ENCODE measurements at places on chromosomes 12 and 14.

DNA sequence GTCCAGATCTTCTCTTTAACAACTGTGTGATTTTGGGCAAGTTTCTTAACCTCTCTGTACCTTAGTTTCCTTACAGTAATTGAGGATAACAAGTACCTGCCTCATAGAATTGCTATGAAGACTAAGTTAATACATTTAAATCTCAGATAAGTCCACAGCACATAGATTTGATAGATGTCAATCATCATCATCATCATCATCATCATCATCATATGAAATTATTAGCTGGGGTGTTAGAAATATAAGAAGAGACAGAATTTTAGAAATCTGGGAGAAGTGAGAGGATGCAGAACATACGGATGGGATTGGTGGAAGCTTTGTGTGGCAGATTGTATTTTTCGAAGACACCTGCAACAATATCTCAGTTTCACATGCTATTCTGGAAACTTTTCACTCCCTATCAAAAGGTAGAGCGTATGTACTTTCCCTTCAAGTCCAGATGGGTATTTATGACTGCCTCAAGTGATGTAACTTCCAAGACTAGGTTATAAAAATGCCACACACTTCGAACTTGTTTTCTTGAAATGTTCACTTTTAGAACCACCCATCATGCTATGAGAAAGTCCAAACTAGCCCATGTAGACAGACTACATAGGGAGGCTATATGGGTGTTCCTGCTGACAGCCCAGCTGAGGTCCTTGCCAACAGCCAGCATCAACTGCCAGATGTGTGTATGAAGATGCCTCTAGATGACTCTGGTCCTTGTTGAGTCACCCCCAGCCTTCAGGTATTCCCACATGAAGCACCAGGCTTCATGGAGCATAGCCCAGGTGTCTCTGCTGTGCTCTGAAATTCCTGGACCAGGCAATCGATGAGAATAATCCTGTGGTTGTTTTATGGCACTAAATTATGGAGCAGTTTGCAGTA lies 20.7 kb upstream of the SDR39U1 start:
- no peak for DNase-seq

GRCh38 chr14:92686411-92686899 lies 62.0 kb downstream of the LGMN start:
- DNase-seq: no peak

GRCh38 chr12:81257947-81258551 lies 180.2 kb downstream of the ACSS3 start:
- no peak for DNase-seq

GRCh38 chr12:6208130-6208529 lies 7.9 kb downstream of the CD9 start:
- DNase-seq: no peak

DNA sequence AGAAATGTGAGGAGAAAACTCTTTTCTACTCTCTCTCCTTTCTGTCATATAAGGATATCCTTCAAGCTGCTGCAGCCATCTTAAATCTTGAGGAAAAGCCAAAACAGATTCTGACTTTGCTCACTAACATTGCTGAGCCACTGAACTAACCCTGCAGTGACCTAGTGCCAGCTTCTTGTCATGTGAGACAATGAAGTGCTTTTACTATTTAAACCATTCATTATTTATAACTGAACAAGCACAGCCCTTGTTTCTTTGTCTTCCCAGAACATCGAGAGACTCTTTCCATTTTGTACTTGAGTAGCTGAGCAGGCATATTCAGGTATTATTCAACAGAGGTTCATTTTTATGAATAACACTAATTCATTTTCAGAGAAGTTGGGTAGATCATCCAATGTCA lies 455.0 kb upstream of the TMPO start:
- no peak for DNase-seq

GRCh38 chr12:56206452-56207166 lies 15.1 kb downstream of the RNF41 start:
- peak; percentile 43 for DNase-seq

- DNase-seq: peak; percentile 33
Observed at GRCh38 chr12:49622501-49623141, 740 bp upstream of the PRPF40B start.

DNA sequence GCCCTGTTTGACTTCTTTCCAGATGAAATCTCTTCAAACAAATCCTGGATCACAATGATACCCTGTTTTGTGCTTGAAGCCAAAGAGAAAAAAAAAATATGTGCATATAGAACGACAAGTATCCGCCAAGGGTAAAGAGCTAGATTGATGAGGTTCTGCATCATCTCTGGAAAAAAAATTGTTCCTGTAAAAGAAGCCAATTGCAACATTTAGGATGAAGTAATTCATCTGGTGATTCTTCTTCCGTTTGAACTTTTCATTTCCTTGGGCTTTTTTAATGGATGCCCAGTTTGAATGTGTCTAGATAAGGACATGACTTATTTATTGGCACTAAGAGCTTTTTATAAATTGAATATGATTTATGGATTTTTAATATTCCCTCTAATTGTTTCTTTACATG lies 38.1 kb upstream of the NPAS3 start:
- DNase-seq: no peak

DNA sequence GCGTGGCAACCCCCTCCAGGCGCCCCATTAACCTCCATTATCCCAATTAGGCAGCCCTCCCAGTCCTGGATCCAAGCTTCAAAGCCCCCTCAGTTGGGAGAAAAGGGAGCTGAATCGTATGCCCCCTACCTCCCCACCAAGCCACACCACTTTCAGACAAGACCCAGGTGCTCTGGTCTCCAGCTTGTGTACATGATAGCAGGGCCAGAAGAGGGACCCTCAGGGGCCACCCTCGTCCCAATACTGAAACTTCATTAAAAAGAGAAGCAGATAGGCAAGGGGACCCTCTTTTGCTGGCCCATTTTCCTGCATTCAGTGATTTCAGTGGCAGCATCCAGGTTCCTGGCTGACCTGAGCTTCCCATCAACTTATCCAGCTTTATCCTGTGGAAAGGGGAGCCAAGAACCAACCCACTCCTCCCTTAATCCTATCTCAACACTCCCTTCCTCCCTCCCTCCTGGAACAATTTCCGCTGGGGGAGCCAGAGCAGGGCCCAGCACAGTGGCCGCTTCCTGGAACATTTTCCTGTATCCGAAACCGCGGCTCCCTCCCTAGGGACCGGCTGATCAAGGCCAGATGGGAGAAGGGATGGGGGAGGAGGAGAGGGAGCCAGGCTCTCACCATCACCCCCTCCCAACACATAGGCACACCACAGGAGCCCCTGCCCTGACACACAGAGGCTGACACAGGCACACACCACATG lies 9.5 kb upstream of the SP7 start:
- no peak for DNase-seq

- no peak for DNase-seq
Observed at GRCh38 chr12:48696626-48697025, 14.6 kb upstream of the KANSL2 start.

All from CD4-positive, alpha-beta T cell treated with Interferon gamma for 1 hour (primary cell).